ENCODE measurements at places on chromosomes 11 and 22. TPM values are rescaled to one million over a fixed set of nuclear protein-coding genes. Genes with fewer than 3 reads are reported as not detected.
A peak's percentile ranks its signal among the peaks of the same experiment; 100 is the strongest.

- peaks cover 4% of the 10 kb centered on the region for H3K27me3 ChIP-seq
- H3K4me3 ChIP-seq = no peak overlapping the region
- H3K27ac ChIP-seq = no peak overlapping the region
- H3K4me1 ChIP-seq = peaks cover 2% of the 10 kb centered on the region
Measured at GRCh38 chr11:73637012-73637411, 9.4 kb upstream of the PLEKHB1 start.

DNA sequence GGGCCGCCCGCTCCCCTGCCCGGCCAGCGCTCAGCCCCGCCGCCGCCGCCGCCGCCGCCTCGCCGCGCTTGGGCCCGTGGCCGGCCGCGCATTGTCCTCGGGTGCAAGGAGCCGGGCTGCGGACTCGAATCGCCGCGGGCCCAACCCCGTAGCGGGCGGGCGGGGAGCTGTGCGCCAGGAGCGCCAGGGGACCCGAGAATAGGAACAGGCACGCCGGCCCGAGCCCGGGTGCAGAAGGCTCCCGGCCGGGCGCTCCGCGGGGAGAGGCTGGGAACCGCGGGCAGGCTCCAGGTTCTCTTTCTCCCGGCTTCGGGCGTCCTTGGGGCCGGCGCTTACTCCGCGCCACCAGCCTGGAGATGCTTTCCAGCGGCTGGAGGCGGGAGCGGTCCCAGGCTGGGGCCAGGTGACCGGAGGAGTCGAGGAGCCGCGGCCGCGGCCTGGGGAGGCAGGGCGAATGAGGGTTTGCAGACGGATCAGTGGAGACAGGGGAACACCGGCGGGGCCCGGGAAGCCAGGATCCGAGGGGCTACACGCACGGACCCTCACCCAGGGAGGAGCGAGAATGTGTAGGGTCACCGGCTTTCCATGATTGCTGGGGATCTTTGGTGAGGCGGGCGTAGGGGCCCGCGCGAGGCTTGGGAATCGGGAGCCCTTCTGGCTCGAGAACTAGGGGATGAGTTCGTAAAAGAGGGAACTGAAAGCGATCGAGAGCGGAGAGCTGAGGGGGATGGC, 726 bp downstream of the PKNOX2 start:
- peaks cover 17% of the 10 kb centered on the region for H3K4me1 ChIP-seq
- H3K36me3 ChIP-seq = peaks cover 4% of the 10 kb centered on the region
- peaks cover 15% of the 10 kb centered on the region for H3K27me3 ChIP-seq
- DNase-seq = no peak
- peak overlapping the region; percentile 80 for H3K4me3 ChIP-seq

DNA sequence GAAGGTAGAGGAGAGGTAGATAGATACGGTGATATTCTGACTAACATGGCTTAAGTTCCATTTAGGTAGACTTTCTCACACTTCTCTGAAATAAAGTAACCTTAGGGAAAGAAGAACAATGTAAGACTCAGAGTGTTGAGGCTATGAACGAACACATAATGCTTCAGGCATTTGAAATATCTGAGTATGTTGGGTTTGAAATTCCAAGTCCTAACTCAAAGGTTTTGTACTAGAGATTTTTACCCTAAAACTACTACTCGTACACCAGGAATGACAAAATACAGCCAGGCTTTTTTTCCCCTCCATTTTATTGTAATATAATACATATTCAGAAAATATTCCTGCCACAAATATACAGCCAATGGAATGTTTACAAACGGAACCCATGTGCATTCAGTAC, 592.6 kb downstream of the ETS1 start:
- no peak for DNase-seq
- no peak overlapping the region for H3K4me3 ChIP-seq
- H3K27ac ChIP-seq = no peak overlapping the region
- H3K36me3 ChIP-seq = no peaks in the 10 kb centered on the region
- peaks cover 16% of the 10 kb centered on the region for H3K27me3 ChIP-seq

- DNase-seq = no peak
- peaks cover 2% of the 10 kb centered on the region for H3K27me3 ChIP-seq
- peaks cover 48% of the 10 kb centered on the region for H3K4me1 ChIP-seq
- peak overlapping the region; percentile 99 for H3K4me3 ChIP-seq
- no peaks in the 10 kb centered on the region for H3K36me3 ChIP-seq
Measured at GRCh38 chr11:75562836-75563484, 907 bp downstream of the SERPINH1 start.

The HINFP gene
- 11.0 TPM for polyA plus RNA-seq

The OR51B2 gene
- not detected for polyA plus RNA-seq

The SLC7A4 gene
- not detected for polyA plus RNA-seq

All from immature natural killer cell (primary cell).